ENCODE measurements at places on chromosomes 4 and X.

DNA sequence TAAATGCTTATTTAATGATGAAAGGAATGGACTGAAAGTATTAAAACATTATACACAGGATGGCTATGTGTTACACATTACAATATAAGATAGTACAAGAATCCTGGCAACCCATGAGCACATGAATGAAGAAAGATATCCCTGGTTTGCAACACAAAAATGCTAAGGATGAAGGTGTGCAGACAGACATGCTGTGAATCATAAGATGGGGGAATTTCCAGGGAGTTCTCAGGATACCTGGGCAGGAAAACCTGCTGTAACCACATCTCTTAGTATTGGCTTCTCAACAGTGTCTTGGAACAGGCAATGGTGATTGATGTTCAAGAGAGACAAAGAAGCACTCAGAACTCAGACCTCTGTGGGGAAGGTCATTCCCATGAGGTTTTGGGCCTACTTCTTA, 23.9 kb upstream of the ANOS1 start:
- no peak for DNase-seq

GRCh38 chr4:140807491-140808252, 51.5 kb upstream of the TBC1D9 start:
- DNase-seq = no peak

GRCh38 chr4:142719854-142720541, 126.1 kb downstream of the INPP4B start:
- no peak for DNase-seq

- DNase-seq = no peak
Observed at GRCh38 chr4:48134081-48134480, at the start of gene TXK. TSS of gene TXK (minus strand) at chr4:48134250. CDS start at chr4:48134170, 80 bp downstream.

- DNase-seq = no peak
Observed at GRCh38 chr4:173910891-173911290, 372.6 kb downstream of the FBXO8 start.

DNA sequence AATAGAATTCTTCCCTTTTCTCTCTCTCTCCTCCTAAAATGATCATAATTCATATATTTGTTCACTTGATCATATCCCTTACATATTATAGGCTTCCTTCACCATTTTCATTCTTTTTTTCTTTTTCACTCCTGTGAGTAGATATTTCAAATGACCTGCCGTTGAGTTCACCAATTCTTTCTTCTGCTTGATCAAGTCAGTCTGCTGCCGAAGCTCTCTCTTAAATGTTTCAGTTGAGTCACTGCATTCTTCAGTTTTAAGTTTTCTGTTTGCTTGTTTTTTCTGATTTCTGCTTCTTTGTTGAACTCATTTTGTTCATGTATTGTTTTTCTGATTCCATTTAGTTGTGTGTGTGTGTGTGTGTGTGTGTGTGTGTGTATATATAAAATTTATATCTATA, 354.3 kb downstream of the GPAT3 start:
- no peak for DNase-seq

GRCh38 chr4:1171311-1172227, 814 bp downstream of the SPON2 start:
- DNase-seq = no peak
